ENCODE measurements at places on chromosomes 7 and 10.

DNA sequence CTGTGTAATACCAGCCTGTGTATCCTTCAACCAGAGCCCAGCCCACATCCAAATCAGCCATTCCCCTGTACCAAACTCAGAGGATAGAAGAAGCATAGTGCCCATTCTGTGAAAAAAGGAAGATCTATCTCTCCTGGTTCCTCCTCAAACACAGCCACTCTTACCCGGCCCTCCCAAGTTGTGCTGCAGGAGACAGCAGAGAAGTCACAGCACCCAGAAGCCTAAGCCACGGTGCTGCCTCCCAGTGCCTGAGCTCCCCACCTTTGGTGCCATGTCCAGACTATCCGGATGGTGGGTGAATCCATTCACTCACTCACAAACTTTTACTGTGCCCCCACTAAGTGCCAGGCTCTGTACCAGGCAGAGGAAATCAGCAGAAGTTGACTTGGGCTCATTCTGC lies 166.0 kb upstream of the ZMIZ1 start:
- no peak for DNase-seq

DNA sequence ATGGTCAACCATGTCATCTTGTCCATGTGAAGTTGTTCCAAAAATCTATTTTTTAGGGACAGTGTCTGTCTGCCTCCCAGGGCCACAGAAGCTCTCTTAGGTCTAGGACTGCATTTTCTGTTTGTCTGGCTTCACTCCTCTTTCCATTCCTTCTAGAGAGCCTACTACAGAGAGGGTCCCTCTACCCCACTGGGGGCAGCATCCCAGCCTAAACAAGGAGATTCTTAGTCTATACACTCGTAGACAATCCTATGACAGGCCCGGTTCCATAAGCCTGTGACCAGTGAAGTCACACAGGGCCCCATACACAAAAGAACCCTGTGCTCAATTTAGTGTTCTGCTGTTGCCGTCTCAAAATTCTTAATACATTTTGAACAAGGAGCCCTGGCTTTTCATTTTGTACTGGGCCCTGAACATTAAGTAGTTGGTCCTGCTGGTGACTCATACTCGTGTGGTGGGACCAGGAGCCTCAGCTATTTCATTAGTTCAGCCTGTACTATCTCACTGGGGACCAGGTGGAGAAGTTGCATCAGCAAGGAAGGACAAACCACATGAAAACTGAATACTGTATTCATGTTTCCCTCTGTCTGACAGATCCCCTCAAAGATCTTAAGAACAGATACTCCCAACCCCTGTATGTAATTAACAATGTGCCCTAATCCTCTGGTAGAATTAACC lies 23.5 kb upstream of the FAM180A start:
- DNase-seq, result no peak

DNA sequence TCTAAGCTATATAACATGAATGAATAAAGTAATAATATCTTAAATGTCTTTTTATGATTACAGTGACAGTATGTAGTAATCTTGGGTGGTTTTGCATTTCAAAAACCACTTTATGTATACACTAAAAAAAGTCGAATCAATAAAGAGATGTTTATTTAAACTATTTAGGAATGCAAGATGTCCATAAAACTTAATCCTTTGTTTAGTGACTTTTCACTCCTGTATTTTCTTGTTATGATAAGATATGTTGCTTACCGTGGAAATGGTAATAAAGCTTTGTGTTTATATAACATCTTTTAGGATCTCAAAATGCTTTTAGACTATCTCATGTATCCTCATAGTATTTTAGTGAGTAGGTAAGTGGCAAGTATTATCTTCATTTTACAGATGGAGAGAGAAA lies 48.5 kb downstream of the SP4 start:
- DNase-seq, result no peak

- DNase-seq, result no peak
Observed at GRCh38 chr7:100983451-100984187, 14.3 kb downstream of the MUC12 start.

DNA sequence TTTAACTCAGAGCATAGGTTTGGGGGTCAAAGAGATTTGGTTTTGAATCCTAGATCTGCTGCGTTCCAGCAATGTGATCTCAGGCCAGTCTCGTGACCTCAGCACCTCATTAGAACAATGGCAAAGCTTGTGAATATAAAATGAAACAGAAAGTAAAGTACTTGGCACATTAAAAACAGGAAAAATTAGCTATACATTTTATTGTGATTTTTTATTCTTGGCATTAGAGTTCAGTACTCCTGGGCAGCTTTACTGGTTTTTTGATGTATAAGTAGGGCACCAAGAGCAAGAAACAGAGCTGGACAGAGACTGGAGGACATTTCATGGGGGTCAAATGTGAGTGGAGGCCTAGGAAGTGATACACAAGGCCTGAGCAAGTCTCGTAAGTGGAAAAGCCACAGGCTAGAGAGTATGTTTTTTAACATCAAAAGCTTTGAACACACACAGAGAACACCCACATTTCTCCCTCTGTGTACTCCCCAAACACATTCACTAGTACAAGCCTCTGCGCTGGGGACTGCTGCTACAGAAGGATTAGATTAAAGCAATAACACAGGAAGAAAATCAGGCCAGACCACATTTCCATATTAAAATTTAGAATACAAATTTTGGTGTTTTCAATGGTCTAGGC lies 157.2 kb upstream of the SLC25A13 start:
- no peak for DNase-seq

DNA sequence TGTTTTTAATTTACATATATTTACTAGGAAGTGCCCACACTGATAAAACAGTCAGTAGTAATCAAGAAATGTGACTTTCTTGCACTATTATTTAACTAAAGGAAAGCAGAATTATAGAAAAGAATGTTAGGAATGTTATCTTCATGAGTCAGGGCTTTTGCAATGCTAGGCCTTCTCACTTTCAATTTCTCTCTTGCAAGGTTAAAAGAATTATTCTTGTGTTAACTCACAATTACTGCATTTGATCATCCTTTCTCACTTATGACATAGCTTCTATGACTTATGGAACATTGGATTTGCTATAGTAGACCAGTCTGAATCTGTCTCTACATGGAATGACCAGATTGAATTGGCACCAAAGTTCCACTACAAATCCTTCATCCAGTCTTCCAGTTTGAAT lies 192.4 kb downstream of the SDK1 start:
- DNase-seq, result no peak

GRCh38 chr10:12639996-12640944 lies 290.9 kb downstream of the CAMK1D start:
- DNase-seq, result no peak

DNA sequence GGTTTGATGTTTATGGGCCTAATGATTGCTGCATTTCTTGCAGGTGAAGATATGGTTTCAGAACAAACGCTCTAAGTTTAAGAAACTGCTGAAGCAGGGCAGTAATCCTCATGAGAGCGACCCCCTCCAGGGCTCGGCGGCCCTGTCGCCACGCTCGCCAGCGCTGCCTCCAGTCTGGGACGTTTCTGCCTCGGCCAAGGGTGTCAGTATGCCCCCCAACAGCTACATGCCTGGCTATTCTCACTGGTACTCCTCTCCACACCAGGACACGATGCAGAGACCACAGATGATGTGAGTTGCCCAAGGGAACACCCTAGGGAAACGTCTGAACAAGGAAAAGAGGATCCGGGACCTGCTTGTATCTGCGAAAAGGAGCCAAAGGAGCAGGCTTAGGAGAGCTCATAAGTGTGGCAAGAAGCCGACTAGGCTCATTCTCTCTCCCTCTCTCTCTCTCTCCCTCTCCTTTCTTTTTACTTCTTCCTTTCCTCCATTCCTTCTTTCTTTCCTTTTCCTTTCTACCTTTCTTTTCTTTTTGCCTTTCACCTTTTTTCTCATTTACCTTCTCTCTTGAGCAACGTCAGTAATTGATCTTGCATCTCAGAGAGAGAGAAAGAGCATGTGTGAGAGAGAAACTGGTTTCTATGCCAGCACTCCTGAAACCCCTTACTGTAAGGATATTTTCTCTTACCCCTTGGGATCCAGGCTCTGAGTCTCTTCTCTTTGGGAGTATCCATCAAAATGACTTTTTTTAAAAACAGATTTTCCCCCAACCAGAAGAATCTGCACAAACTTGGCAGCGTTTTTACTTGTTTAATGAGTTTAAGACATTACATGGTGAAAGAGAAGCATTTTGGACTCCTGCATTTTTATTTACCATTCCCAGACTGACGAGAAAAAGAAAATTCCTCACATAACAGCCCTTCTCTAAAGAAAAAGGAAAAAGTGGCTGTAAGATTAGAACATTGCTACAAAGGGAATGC lies 4.7 kb downstream of the DLX6 start:
- no peak for DNase-seq

DNA sequence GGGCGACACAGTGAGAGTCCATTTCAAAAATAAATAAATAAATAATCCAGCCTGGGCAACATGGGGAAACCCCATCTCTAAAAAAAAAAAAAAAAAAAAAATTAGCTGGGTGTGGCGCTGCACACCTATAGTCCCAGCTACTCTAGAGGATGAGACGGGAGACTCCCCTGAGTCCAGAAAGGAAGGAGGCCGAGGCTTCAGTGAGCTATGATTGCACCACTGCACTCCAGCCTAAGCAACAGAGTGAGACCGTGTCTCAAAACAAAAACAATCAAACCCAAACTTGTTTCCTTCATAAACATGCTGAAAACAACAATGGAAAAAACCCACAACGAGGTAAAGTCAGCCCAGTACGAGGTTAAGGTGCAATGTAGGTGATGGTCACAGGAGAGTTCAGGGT lies 1.2 kb downstream of the COX19 start:
- no peak for DNase-seq

All from T follicular helper cell (primary cell).